Activated CD4-positive, alpha-beta memory T cell treated with anti-CD3 and anti-CD28 coated beads for 36 hours (primary cell): ENCODE measurements at places on chromosomes 1 and 21.
A peak's percentile ranks its signal among the peaks of the same experiment; 100 is the strongest.

DNA sequence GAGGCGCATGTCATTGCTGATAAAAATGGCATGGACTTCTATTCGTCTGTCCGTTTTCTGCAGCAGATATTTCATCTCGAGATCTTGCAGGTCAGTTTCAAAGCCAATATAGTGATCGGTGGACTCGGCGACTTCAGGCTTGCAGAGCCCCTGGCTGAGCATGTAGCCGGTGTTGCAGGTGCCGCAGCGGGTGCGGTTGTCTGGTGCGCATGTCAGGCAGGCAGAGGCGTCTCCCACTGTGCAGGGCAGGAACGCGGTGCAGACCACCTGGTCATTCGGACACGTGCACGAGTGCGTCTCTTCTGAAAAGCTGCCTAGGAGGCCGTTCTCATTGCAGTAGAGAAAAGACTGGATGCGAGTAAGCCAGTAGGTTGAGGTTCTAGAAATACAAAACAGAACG lies 378.9 kb downstream of the BRINP3 start:
- no peak for DNase-seq

- DNase-seq, result no peak
Measured at GRCh38 chr1:40784141-40784770, 669 bp downstream of the KCNQ4 start.

DNA sequence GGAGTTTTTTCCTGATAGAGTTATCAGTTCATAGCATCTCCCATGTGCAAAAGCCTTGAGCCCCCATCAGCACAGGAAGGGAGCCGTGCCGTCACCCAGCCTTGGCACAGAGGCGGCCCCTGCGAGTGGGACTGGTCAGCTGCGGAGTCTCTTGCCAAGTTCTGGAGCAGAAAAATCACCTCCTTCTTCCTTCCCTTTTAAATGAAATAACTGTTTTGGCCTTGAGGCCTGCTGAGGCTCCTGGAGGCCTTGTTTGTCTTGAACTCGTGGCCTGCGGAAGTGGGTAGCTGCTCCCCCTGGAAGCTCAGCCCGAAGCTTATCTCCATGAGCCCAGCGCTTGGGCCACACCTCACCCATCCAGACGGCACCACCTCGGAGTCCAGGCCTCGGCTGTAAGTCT lies 145.7 kb upstream of the TMEM51 start:
- DNase-seq, result no peak

DNA sequence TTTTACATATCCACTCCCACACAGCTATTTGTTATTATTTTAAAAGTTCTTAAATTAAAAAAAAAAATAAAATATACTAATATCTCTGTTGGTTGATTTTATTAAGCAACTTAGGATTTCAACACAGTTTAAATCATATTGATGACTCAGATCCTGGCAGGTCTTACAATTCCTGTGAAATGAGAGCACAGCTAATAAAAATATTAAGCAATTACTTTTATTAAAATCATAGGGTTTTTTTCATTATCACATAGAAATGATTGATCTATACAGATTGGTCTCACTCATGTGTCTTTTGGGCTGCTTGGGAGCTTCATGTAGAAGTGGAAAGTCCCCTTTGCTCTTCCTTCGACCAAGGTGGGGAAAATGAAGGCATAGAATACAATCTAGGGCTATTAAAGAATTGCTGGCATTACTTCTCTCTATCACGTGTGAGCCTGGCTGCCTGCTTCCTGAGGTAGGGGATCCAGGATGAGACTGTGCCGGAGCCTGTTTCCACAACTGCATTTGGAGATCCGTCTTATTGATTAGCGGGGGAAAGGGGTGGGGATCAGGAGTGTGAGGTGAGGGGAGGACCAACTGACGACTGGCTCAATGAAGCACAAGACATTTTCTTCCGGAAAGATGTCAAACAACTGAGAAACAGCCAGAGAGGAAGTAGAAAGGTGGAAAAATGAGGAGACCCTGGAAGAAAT lies 858.0 kb downstream of the USP25 start:
- no peak for DNase-seq

- no peak for DNase-seq
Measured at GRCh38 chr1:161091796-161092507, 2.6 kb upstream of the NECTIN4 start.

- DNase-seq, result no peak
Measured at GRCh38 chr1:245363461-245364200, 208.8 kb downstream of the KIF26B start.

GRCh38 chr1:46613661-46614603 lies 2.7 kb downstream of the MOB3C start:
- DNase-seq, result peak; percentile 60

- DNase-seq, result no peak
Measured at GRCh38 chr1:107990606-107991005, 25.6 kb upstream of the VAV3 start.

DNA sequence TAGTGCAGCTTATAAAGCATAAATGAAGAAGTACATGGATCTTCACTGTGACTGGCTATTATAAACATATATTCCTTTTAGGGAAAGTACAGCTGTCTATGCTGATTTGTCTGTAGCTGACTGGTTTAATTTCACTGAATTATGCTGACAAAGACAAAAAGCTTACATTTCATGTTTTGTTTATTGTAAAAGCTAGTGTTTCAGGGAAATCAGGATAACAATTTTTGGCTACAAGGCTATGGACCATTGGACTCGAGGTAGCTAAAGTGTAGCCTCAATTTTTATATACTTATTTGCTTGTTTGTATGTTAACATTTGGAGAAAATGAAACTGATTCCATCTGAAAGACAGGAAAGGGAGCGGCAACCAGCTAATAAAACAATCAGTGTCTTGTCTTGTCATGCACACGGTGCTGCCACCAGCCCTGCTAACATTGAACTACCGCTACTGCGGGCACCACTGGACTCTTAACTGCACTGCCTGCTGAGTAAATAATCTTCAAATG lies 480.2 kb downstream of the COL11A1 start:
- no peak for DNase-seq

DNA sequence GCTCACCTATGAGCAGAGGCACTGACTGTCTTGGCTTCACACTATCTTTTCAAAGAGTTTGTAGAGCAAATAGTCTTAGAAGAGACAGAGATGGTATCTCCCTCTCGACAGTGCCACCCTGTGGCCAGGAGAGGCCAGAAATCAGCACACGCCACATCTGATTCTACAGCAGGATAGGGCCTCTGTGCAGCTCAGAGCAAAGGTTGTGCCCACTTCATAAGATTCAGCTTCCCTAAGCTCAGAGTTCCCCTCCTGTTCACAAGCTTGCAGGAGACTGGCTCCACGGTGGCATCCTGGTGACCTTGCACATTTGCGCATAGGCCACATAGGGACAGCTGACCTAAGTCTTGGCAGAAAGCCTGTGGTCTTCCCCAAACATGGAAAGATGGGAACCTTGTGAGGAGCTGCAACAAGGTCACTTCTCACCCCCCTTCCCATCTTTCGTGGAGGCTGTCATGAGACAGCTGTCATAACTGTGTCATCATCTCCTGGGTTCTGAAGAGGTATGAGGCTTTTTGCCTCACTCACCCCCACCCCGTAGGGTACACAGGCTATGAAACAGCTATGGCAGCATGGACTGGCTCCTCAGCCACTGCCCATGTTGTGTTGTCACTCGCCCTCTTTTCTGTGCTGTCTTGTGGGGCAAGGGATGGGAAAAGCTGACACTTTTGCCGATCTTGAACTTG lies 3.0 kb downstream of the ITLN2 start:
- peak; percentile 81 for DNase-seq

DNA sequence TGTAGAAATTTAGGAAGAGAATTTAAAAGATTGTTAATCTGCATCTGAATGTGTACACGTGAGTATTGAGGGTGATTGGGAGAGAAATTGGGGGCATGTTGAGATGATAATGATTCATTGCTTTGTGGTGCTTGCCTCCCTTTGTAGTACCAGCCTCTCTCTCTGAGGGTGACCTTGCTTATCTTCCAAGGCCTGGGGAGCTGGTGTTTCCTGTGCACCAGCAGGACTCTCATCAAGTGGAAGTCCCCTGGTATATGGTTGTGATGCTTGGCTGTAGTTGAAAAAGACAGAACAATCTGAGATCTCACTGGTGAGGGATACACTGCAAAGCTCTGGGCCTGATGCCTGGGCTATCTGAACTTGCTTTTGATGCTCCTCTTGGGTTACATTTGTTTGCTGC lies 4.0 kb downstream of the TCHHL1 start:
- no peak for DNase-seq
